ENCODE measurements at places on chromosomes 13 and 19.

- peak; percentile 80 for DNase-seq
Observed at GRCh38 chr13:49098198-49098597, 121.9 kb upstream of the MLNR start.

DNA sequence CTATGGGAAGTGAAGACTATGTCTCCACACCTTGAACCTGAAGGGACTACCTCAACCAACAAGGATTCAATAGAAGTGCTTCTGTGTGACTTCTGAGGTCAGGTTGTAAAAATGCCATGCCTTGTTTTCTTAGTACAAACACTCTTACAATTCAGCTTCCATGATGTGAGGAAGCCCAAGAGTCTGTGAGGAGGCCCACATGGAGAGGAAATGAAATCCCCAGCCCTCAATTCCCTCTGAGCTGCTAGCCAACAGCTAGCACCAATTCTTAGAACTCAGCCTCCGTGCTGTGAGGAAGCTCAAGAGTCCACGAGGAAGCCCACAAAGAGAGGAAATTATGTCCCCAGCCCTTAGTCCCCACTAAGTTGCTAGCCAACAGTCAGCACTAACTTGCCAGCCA is 12.6 kb upstream of the LMTK3 start:
- no peak for DNase-seq

DNA sequence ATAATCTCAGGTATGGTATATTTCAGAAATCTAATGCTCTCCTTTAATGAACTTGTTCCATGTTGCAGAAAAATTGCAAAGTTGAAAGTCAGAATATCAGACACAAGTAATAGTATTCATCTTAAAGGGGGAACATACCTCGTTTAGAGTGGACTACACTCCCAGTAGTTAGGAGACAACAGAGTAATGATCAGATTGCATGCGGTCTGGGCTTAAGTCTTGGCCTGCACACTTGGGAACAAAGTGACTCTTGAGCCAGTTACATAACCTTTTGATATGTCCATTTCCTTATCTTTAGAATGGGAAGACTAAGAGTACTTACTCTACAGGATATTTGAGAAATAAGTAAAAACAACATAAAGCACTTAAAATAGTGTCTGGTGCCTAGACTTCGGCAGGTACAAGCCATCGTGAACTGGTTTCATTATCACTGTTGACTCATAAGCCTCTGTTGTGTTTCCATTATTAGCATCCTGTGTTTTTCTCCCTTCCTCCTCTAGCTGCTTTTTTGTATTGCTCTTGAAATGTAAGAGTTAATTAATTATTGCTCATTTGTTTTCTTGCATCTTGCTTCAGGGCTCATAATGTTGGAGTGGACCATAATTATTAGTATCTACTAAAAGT is 53.0 kb downstream of the DPY19L3 start:
- DNase-seq: no peak

GRCh38 chr13:59203855-59204254 is 959.9 kb downstream of the DIAPH3 start:
- no peak for DNase-seq

DNA sequence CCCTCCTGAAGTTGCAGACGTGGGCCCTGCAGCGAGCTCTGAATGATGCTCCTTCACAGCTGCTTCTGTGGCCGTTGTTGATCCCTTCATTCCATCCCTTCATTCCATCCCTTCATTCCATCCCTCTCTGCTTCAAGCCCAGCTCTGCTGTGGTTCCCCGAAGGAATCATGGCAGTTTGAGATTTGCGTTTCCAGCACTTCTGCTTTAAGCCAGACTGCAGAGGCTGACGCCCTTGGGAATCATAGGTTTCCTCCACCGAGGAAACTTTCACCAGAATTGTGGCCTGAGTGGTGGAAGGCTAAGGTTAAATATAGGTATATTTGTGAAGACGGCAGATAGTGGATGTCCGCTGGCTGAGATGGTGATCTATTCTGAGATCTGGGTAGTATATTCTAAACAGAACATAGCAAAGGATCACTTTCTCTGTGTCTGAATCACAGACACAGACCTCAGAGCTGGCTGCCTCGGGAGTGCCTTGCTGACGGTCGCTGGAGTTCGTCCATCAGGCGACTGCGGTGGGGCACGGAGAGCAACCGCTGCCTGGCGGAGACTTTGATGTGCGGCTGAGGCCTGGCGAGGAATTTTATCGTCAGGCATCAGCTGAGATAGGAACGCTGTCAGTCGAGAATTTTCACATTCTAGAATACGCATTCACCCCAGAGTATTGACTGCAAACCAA is 42.8 kb upstream of the DCUN1D2 start:
- DNase-seq: peak; percentile 53

DNA sequence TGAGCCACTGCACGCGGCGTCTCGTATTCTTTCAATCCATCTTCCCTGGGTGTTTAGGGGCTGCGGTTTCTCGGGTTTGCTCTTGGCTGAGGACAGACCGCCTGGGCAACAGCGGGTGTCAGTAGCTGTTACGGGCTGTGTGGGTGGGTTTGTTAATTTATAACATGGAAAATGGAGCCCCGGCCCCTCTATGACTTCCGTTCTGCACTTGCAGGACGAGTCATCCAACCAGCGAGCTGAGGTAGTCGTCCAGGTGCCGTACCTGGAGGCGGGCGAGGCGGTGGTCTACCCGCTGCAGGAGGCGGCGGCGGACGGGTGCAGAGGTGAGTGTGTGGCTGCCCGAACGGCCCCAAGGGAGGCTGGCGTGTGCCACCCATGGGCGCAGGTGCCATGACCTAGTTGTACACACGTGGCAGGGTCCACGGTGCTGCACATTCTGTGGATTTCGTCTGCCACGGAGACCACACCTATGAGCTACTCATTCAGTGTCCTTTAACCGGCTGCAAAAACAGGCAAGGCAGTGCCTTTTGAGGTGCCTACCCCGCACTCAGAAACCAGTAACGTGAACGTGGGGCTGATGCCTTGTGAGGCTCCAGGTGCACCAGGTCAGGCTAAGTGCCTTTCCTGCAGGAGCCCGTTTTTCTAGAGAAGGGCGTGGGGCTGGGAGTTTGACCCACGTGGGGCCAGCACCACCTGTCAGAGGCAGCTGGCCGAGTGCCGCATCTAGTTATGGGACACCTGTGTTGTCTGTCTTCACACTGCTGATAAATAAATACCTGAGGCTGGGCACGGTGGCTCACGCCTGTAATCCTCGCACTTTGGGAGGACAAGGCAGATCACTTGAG is 10.9 kb downstream of the POLR2E start:
- no peak for DNase-seq

DNA sequence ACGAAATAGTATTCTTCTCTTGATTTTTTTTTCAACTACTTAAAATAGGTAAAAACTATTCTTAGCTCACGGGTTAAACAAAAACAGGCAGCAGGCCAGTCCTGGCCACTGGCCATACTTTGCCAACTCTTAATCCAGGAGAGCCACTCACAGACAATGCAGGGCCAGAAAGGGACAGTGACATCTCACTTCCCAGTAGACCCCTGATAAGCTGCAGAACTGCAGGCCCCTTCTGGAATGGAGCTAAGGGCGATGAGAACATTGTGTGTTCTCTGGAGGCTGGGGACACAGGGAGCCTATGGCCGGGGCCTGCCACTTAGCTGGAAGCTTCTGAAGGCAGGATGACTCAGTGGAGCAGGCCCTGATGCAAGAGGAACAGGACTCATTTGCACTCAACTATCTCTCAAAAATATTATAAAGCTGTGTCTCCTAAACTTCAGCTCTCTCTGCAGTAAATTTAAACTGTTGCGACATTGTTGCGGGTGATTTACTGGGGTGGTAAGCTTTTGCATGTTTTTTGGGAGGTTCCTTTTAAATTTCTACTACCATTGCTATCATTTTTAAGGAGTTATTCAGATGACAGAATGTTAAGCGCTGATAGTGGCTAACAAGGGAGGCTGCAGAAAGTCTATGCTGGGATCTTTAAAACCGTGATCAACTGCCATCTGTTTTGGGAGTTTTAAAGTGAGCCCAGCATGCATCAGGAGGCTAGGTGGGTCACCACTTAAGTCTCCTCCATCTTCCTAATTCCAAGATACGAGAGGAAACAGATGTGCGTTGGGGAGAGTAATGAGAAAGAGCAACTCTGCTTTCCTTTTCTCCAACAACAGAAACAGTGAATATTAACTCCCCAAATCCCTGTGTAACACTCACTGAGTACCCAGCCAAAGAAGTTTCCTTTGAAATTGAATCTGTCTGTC is 33.2 kb upstream of the KATNAL1 start:
- peak; percentile 44 for DNase-seq

DNA sequence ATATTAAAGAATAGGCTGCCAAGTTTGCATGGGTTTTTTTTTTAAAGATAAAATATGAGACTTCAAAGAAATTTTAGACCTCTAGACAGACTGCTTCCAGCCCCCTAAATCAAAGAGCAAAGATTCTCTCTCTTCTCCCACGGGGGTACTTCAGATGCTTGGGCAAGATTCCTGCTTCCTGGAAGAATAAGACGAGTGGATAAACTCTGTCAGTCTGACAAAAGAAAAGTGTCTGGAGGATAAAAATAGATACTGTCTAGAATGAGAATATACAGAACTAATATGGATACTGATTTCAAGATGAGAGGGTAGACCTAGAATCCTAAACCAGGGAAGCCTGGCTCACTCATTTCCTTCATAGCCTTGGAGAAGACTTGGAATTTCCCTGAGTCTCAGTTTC is 435.1 kb downstream of the FOXO1 start:
- DNase-seq: no peak

GRCh38 chr19:18593367-18594095 is 4.9 kb downstream of the REX1BD start:
- no peak for DNase-seq

GRCh38 chr19:13926715-13927114 is 11.5 kb downstream of the PODNL1 start:
- DNase-seq: no peak

DNA sequence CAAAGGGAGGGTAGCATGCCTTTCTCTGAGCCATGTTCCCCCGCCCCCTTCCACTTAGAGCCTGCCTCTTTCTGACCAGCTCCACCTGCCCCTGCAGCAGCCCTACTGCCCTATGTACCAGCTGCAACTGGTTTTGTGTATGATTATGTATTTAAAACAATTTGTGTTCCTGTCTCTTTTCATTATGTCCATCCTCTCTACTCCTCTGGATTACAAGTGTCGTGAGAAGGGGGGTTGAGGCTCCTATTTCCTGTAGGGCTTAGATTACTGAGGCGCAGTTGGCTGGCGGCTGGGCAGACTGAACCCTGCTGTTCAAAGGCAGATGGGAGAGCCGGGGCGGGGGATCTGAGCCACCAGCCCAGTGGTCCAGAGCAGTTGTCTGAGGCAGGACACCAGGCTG is 213.3 kb downstream of the KCNRG start:
- DNase-seq: no peak

DNA sequence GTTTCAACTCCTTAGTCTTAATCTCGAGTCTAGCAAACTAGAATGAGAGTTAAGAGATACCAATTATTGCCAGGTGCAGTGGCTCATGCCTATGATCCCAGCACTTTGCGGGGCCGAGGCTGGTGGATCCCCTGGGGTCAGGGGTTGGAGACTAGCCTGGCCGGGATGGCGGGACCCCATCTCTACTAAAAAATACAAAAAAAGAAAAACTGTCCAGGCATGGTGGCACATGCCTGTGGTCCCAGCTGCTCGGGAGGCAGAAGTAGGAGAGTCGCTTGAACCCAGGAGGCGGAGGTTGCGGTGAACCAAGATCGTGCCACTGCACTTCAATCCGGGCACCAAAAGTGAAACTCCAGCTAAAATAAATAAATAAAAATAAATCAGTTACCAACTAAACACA is 1119.5 kb upstream of the ATXN8OS start:
- no peak for DNase-seq

DNA sequence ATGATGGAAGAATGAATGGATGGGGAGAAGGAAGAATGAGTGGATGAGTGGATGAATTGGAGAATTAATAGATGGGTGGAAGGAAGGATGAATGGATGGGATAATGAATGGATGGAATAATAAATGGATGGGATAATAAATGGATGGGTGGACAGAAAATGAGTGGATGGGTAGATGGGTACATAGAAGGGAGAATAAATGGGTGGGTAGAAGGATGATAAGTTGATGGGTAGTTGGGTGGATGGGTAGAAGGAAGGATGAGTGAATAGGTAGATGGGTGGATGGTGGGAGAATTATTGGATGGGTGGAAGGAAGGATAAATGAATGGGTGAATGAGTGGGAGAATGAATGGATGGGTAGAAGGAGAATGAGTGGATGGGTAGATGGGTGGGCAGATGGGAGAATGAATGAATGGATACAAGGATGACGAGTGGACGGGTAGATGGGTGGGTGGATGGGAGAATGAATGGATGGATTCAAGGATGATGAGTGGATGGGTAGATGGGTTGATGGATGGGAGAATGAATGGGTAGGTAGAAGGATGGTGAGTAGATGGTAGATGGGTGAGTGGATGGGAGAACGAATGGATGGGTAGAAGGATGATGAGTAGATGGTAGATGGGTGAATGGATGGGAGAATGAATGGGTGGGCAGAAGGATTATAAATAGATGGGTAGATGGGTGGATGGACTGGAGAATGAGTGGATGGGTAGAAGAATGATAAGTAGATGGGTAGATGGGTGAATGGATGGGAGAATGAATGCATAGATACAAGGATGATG is 15.9 kb downstream of the VSTM2B start:
- no peak for DNase-seq

GRCh38 chr13:50654331-50654730 is 189.2 kb downstream of the DLEU7 start:
- no peak for DNase-seq

DNA sequence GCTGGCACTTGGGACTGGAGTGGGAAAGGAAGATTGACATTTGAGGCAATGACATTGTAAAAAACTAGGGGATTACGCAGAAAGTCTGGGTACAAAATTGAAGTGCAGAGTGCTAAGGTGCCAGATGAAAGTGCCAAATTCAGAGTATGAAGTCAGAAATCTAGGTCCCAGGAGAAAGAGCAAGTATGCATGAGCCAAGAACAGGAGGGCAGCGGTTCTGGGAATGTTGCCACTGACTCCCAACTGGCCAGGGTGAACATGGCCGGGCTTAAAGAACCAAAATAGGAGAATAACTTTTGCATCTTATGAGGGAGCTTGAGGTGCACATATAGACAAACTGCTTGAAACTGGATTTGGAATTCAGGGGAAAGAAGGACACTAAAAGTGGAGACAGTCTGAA is 495.8 kb upstream of the KLF12 start:
- no peak for DNase-seq

DNA sequence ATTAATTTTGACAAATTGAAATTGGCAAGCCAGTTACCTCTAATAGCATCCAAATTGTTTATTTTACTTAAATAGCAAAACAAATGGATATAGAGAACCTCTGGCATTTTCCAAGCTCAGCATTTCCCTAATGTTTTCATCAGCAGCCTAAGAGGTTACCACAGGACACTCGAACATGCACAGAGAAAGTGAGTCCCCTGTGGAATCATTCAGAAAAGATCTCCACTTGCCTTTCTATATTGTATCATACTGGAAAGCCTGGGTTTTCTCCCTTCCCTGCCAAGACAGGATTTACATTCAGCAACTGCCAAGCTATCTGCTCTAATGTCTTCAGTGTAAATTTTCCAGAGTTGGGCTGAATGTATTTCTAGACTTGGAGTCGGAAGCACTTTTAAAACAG is 188.9 kb downstream of the KCTD12 start:
- no peak for DNase-seq

Data from epithelial cell of prostate (primary cell).